ENCODE measurements at places on chromosomes 7 and 10. TPM values are rescaled to one million over a fixed set of nuclear protein-coding genes. Genes with fewer than 3 reads are reported as not detected.

Gene CASTOR2
- total RNA-seq: 15.2 TPM

Gene SPDYE6
- total RNA-seq: not detected

Gene BICC1
- total RNA-seq: 9.9 TPM

Gene MEPCE
- 24.8 TPM for total RNA-seq

Gene TRRAP
- total RNA-seq: 38.2 TPM

Gene NEUROG3
- not detected for total RNA-seq

Gene IFIT5
- 17.8 TPM for total RNA-seq

GRCh38 chr10:20748551-20748950 lies 148.6 kb downstream of the NEBL start:
- H3K27me3 ChIP-seq: no peaks in the 10 kb centered on the region
- no peaks in the 10 kb centered on the region for H3K4me1 ChIP-seq
- no peak for DNase-seq
- H3K27ac ChIP-seq: no peak overlapping the region
- H3K36me3 ChIP-seq: no peaks in the 10 kb centered on the region

GRCh38 chr10:31604096-31604495 lies 285.1 kb downstream of the ZEB1 start:
- H3K36me3 ChIP-seq: no peaks in the 10 kb centered on the region
- H3K27ac ChIP-seq: no peak overlapping the region
- H3K27me3 ChIP-seq: no peaks in the 10 kb centered on the region

DNA sequence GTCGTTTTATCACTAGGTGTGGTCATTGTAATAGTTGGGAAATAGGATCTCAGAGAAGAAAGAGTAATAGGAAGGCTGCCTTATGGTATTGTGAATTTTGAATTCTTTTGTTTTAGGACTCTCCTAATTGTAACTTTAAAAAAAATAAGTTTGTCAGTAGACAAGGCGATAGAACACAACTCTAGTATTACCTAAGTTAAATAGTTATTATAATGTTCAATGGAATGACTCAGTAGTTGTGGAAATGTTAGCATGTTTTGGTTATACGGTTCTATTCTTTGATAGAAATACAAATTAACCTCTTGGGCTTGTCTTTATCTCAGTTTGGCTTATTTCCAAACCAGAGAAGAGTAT lies 1.4 kb downstream of the DNAH11 start:
- H3K36me3 ChIP-seq: no peaks in the 10 kb centered on the region
- no peak overlapping the region for H3K4me3 ChIP-seq
- H3K27ac ChIP-seq: no peak overlapping the region
- DNase-seq: no peak

DNA sequence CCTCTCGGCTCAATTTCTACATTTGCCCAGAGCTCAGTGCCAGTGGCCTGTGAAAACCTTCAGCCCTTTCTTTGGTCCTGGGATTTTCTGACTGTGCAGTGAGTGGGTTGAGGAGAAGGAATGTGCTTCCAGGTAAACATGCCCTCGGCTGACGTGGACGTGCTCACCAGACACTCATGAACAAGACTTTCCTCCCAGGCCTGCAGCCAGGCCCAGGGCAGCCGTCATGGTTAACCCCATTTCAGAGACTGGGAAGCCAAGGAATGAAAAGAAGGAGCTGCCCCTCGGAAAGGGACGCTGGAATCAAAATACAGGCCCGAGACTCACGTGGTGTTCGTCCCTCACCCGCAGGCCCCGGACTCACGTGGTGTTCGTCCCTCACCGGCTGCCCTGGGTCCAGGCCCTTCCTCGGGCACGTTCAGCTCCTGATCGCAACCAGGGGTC lies 8.8 kb upstream of the CALML5 start:
- no peaks in the 10 kb centered on the region for H3K27me3 ChIP-seq
- H3K4me3 ChIP-seq: no peak overlapping the region
- no peaks in the 10 kb centered on the region for H3K36me3 ChIP-seq
- no peak overlapping the region for H3K27ac ChIP-seq
- no peaks in the 10 kb centered on the region for H3K4me1 ChIP-seq

GRCh38 chr7:48628793-48629349 lies 295.5 kb upstream of the CDC14C start:
- H3K27ac ChIP-seq: no peak overlapping the region
- no peak overlapping the region for H3K4me3 ChIP-seq
- no peak for DNase-seq
- H3K27me3 ChIP-seq: no peaks in the 10 kb centered on the region

- no peak for DNase-seq
- no peak overlapping the region for H3K4me3 ChIP-seq
- no peaks in the 10 kb centered on the region for H3K4me1 ChIP-seq
- no peaks in the 10 kb centered on the region for H3K36me3 ChIP-seq
- no peak overlapping the region for H3K27ac ChIP-seq
Measured at GRCh38 chr10:123869020-123869414, 22.6 kb downstream of the CPXM2 start.

DNA sequence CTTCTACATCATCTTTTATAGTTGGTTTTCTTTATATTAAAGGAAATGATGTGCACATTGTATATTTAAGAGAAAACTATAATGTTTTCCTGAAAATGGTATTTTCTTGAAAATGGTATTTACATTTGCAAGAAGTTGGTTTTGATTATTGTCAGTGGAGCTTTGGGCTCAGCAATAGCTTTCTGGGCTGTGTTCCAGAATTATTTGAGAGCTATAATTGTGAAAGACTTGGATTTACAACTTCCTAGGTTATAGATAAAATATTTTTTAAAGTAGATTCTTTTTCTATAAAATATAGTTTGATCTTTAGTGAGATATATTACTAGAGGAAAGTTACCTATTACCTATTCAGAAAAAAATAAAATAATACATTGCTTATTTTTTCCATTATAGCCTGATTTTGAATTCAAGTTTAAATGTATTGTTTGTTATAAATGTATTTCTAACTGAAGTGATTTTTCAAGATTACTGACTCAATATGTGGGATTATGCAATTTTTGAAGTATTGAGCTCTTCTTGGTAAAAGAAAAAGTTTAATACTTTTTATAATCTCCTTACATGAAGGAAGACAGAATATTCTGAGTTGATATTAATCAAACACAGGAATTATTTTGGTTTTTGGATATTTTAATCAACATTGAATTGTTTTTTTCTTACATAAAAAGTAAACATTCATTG lies 20.2 kb downstream of the GNAI1 start:
- H3K36me3 ChIP-seq: no peaks in the 10 kb centered on the region
- peaks cover 9% of the 10 kb centered on the region for H3K4me1 ChIP-seq
- DNase-seq: no peak

GRCh38 chr10:6877722-6878392 lies 297.8 kb upstream of the PRKCQ start:
- H3K36me3 ChIP-seq: no peaks in the 10 kb centered on the region
- no peak overlapping the region for H3K27ac ChIP-seq
- H3K4me1 ChIP-seq: no peaks in the 10 kb centered on the region
- no peak overlapping the region for H3K4me3 ChIP-seq
- peaks cover 5% of the 10 kb centered on the region for H3K27me3 ChIP-seq
- DNase-seq: no peak

GRCh38 chr7:37590824-37591223 lies 92.7 kb upstream of the GPR141 start:
- no peak for DNase-seq
- no peaks in the 10 kb centered on the region for H3K36me3 ChIP-seq
- H3K27me3 ChIP-seq: no peaks in the 10 kb centered on the region
- H3K27ac ChIP-seq: no peak overlapping the region
- no peaks in the 10 kb centered on the region for H3K4me1 ChIP-seq
- no peak overlapping the region for H3K4me3 ChIP-seq

- H3K4me3 ChIP-seq: no peak overlapping the region
- H3K27ac ChIP-seq: no peak overlapping the region
- no peaks in the 10 kb centered on the region for H3K36me3 ChIP-seq
- H3K27me3 ChIP-seq: peaks cover 40% of the 10 kb centered on the region
Measured at GRCh38 chr7:155813125-155813524, 862 bp upstream of the SHH start.

- H3K4me3 ChIP-seq: no peak overlapping the region
- H3K27me3 ChIP-seq: no peaks in the 10 kb centered on the region
- no peaks in the 10 kb centered on the region for H3K36me3 ChIP-seq
Measured at GRCh38 chr7:23335621-23336020, 36.5 kb downstream of the MALSU1 start.

DNA sequence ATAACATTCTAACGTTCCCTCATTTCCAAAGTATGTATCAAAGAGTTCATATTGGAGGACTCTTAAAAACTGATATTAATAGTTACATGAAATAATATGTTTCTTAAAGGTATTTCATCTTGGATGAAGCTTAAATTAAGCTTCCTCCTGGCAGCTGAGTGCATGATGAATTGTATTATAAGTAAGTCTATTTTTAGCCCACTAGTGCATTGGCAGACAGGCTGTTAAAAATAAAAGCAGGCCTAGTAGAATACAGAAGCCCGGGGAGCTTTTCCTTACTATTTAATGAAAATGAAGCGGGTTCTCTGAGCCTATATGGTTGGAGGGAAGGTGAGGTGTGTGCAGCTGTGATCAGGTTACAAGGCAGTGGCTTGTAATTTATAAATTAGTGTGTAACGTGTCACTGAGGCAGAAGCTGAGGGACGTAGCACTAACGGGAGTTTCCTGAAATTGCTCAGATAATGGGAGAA lies 130.7 kb upstream of the KMT2E start:
- DNase-seq: no peak
- no peak overlapping the region for H3K4me3 ChIP-seq
- H3K36me3 ChIP-seq: no peaks in the 10 kb centered on the region
- peaks cover 6% of the 10 kb centered on the region for H3K4me1 ChIP-seq

DNA sequence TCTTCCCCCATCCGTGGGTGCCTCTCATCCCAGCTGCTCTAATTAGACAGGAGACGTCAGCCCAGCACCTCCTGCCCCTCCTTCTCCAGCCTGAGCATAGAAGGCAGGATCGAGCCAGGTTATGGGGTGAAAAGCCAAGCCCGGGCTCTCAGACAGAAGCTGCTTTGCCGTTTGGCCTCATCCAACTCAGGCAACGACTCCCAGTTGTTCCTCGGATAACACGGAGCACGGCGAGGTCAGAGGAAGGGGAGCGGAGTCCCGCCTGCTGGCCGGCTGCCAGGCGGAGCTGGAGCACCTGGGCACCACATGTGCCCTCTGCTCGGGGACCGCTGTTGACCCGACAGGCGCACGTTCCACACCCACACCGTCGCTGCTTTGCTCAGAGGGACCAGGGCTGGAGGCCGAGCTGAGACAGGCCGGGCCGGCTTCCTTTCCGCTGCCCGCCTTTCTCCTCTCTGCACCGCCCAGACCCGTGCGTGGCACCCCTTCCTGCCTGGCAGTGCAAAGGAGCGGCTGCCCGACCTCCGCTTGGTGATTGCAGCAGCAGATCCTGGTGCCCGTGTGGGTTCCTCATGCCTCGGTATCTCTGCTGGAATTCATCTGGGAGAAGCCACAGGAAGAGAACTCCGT lies 21.6 kb upstream of the UNCX start:
- no peak overlapping the region for H3K27ac ChIP-seq
- H3K36me3 ChIP-seq: no peaks in the 10 kb centered on the region
- H3K4me1 ChIP-seq: no peaks in the 10 kb centered on the region
- H3K4me3 ChIP-seq: no peak overlapping the region

GRCh38 chr7:82810558-82811259 lies 352.0 kb downstream of the PCLO start:
- no peak overlapping the region for H3K27ac ChIP-seq
- H3K4me3 ChIP-seq: no peak overlapping the region
- no peaks in the 10 kb centered on the region for H3K27me3 ChIP-seq
- H3K4me1 ChIP-seq: no peaks in the 10 kb centered on the region
- H3K36me3 ChIP-seq: no peaks in the 10 kb centered on the region
- no peak for DNase-seq

DNA sequence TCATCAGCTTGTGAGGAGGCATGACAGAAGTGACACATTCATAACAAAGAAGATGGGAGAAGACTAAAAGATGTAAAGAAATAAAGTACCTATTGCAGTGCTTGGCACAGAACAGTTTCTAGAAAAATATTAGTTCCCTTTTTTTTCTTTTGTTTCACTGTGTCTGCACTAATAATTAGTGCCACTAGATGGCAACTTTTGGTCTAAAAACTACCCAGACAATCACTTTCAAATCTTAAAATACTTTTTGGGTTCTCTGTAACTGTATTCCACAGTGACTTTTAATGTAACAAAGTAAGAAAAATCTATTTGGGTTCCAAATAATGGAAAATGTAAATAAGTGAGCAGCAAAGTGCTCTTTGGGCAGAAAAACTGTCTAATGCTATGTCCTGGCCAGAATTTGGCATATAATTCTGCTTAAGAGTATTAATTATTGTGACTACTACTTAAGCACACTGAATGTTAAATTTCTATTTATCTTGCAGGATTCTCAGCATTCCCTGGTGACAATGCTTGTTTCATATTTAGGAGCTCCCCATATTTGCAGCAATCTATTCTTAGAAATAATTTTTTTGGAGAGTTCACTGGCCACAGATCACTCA lies 134.8 kb upstream of the KIF5B start:
- H3K4me1 ChIP-seq: no peaks in the 10 kb centered on the region
- no peaks in the 10 kb centered on the region for H3K36me3 ChIP-seq
- no peak overlapping the region for H3K4me3 ChIP-seq
- H3K27ac ChIP-seq: no peak overlapping the region

GRCh38 chr10:77111611-77112550 lies 525.7 kb downstream of the KCNMA1 start:
- H3K4me1 ChIP-seq: no peaks in the 10 kb centered on the region
- H3K4me3 ChIP-seq: no peak overlapping the region
- no peak overlapping the region for H3K27ac ChIP-seq
- H3K27me3 ChIP-seq: no peaks in the 10 kb centered on the region

GRCh38 chr7:35026150-35026549 lies 11.1 kb downstream of the DPY19L1 start:
- H3K27me3 ChIP-seq: no peaks in the 10 kb centered on the region
- H3K36me3 ChIP-seq: no peaks in the 10 kb centered on the region
- H3K4me3 ChIP-seq: no peak overlapping the region
- DNase-seq: no peak
- no peak overlapping the region for H3K27ac ChIP-seq

- peaks cover 3% of the 10 kb centered on the region for H3K4me1 ChIP-seq
- H3K27ac ChIP-seq: no peak overlapping the region
- no peaks in the 10 kb centered on the region for H3K27me3 ChIP-seq
- H3K4me3 ChIP-seq: no peak overlapping the region
Measured at GRCh38 chr10:60141896-60142559, 235.7 kb upstream of the CCDC6 start.

- H3K36me3 ChIP-seq: no peaks in the 10 kb centered on the region
- H3K27ac ChIP-seq: no peak overlapping the region
- no peaks in the 10 kb centered on the region for H3K27me3 ChIP-seq
- H3K4me3 ChIP-seq: no peak overlapping the region
- DNase-seq: no peak
- H3K4me1 ChIP-seq: no peaks in the 10 kb centered on the region
Measured at GRCh38 chr7:122394512-122394911, 90.0 kb upstream of the FEZF1 start.

GRCh38 chr10:100370714-100371481 lies 23.9 kb downstream of the SCD start:
- no peaks in the 10 kb centered on the region for H3K27me3 ChIP-seq
- H3K36me3 ChIP-seq: no peaks in the 10 kb centered on the region
- peak overlapping the region; percentile 12 for H3K4me3 ChIP-seq
- H3K4me1 ChIP-seq: peaks cover 36% of the 10 kb centered on the region
- H3K27ac ChIP-seq: peak overlapping the region; percentile 99

GRCh38 chr7:133753513-133753912 lies 373.6 kb upstream of the LRGUK start:
- H3K36me3 ChIP-seq: no peaks in the 10 kb centered on the region
- no peak for DNase-seq
- no peaks in the 10 kb centered on the region for H3K27me3 ChIP-seq
- no peaks in the 10 kb centered on the region for H3K4me1 ChIP-seq

GRCh38 chr10:113933894-113934532 lies 79.6 kb downstream of the NHLRC2 start:
- no peak overlapping the region for H3K4me3 ChIP-seq
- H3K36me3 ChIP-seq: no peaks in the 10 kb centered on the region
- H3K27ac ChIP-seq: no peak overlapping the region
- no peaks in the 10 kb centered on the region for H3K27me3 ChIP-seq
- no peak for DNase-seq

- H3K27me3 ChIP-seq: no peaks in the 10 kb centered on the region
- DNase-seq: no peak
- no peaks in the 10 kb centered on the region for H3K36me3 ChIP-seq
Measured at GRCh38 chr7:90238583-90238982, 6.4 kb upstream of the CFAP69 start.

Measured in adrenal gland (tissue), 19 donors.